ENCODE measurements at places on chromosomes 7 and 10.
A peak's percentile ranks its signal among the peaks of the same experiment; 100 is the strongest.

DNA sequence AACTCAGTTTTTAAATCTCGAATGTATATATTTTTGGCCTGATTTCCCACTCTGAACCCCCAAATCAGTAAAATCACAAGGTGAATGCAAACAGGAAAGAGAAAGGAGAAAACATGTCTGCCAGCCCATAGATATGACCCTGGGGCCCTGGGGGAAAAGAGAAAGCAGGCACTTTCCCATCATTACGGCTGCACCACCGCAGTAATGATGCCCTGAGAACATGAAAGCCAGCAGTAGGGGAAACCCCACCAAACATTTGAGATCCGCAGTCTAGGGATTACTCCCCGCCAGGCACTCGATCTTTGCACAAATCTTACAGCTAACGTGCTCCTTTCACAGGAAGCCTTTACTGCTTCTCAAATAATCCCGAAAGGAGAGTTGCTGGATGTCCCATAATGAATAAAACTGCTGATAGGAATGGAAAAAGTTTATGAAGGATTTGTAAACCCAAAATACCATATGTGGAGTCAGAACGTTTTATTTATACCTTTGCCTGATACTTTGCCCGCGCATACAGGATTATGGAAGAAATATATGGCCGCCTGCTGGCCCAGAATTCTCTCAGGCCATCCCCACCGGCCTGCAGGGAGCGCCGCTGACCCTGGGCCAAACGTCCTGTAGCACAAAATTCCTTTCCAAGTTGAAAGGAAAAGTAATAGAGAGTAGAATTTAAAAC lies 180.0 kb upstream of the INHBA start:
- DNase-seq, result no peak

GRCh38 chr7:130426564-130426963 lies 14.3 kb downstream of the CEP41 start:
- DNase-seq, result no peak

DNA sequence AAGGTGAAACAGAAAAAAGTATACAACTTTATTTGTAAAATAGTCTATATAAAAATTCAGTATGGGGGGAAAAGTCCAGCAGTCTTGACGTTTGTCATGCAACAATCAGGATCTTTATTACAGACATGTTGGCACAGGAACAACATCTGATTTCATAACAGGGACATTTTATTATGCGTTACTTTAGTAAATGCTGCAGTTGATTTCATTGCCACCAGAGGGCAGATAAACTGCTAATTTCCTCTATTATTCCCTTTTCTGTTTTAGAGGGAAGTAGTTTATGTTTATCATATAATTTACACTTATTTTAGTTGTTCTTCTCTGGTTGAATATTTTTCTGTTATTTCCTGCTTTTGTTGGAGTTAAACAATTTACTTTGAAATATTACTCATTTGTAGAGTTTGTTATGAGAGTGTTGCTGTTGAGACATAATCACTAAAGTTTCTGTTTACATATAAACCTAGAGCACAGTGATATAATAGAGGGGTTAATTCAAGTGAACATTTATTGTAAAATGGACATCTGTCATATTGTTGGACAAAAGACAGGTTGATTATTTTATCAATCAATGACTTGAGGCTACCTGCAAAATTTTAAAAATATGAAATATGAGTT lies 3.3 kb downstream of the PLXDC2 start:
- DNase-seq, result no peak

DNA sequence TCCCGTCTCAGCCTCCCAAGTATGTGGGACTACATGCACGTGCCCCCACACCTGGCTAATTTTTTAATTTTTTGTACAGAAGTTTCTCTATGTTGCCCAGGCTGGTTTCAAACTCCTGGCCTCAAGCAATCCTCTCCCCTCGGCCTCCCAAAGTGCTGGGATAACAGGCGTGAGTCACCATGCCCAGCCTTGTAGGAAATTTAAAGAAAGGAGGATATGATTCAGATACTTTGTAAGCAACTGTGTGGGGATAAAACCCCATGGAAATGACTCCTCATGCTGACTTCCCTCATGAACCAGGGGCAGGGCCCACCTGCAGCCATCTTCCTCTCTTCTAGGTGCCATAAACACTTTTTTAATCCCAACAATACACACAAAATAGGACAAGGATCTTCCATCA lies 50.2 kb downstream of the APBB1IP start:
- DNase-seq, result no peak

DNA sequence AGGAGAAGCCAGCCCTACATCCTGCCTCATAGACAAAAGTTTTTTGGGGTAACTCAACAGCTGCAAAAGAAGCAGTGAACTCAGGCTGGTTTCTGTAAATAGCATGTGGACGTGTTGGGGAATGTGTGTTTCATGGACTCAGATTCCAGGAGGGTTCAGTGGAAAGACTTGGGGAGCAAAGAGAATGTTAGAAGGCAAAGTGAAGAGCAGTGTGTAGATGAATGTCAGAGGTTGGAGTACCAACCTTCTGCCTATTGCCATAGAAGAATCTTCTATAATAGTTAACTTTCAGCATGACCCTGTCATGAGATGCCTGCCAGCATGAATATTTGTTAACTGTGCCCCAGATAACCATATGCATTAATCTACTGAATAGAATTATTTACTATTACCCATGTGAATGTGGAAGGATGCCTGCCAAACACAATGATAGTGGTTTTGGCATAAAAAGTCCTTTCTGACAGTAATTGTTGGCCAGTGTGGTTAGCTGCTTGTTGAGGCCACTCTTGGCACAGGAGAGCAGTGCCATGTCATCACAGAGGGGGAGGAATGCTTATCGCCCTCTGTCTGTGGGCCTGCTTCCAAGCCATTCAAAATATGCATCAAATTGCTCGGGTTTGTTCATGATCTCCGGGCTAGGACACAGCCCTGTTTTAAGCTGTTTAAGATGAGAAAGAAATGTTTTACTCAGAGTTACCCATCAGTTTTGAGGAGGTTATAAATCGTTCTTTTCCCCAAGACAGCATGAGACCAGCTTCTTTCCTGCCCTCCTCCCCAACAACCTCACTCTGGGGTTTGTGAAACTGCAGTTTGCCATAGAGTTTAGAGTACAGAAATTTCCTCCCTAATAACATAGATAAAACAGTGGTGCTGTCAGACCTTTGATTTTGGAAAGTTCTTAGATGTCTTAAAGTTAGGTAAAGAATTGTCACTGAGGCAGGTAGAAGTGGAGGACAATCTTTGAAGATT lies 165.3 kb downstream of the WNT2 start:
- peak; percentile 3 for DNase-seq

DNA sequence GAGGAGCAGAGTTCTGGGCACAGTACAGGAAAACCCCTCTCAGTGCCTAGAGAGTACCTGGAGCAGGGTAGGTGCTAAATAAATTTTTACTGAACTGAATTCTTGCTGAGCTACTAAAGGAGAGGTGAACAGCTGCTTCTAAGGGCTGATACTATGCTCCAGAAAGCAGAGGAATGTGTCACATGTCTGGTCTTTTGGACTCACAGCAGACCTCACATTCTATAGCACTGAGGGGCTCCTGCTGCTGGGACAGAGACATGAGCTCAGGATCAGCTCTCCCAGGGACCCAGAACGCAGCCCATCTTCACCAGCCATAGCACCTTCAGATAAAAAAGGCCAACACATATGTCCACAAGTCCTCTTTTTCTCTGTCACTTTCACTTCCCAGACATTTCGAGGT lies 133.0 kb upstream of the KLF14 start:
- no peak for DNase-seq

GRCh38 chr7:26398427-26398755 lies 106.7 kb downstream of the SNX10 start:
- peak; percentile 76 for DNase-seq

All from substantia nigra (tissue), 51 donors.